ENCODE measurements at places on chromosomes 6 and 20.
A peak's percentile ranks its signal among the peaks of the same experiment; 100 is the strongest.

DNA sequence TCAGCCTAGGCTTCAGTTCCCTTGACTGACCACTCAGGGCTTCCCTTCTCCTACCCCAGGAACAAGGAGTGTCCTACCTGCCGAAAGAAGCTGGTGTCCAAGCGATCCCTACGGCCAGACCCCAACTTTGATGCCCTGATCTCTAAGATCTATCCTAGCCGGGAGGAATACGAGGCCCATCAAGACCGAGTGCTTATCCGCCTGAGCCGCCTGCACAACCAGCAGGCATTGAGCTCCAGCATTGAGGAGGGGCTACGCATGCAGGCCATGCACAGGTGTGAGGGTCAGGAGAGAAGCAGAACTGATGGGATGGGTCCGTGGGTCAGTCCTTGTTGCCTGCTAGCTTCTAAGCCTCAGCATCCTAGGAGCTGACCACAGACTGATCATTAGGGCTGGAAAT, 1.6 kb downstream of the RING1 start:
- DNase-seq = no peak

DNA sequence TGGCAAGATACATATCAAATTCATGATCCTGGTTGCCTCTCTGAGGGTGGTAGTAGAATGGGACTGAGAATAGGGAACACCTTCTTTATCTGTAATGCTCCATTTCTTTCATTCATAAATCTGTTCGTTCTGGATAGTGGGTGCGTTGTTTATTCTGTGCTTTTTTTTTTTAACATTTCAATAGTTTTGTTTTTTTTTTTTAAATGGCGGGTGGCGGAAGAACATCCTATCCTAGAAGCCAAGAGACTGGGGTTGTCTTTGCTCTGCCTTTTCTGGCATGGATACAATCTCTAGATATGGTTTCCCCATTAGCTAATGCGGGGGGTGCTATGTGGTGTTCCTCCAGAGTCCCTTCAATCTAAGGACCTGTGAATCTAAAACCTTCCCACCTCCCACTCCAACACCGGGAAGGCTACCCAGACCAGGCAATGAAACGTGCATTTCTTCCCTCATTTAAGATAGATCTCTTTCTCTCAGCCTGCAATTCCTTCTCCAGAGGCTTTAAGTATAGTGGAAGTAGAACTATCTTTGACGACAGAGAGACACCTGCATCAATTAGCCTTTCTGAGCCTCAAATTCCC, 883 bp upstream of the CCDC28A start:
- DNase-seq = no peak

DNA sequence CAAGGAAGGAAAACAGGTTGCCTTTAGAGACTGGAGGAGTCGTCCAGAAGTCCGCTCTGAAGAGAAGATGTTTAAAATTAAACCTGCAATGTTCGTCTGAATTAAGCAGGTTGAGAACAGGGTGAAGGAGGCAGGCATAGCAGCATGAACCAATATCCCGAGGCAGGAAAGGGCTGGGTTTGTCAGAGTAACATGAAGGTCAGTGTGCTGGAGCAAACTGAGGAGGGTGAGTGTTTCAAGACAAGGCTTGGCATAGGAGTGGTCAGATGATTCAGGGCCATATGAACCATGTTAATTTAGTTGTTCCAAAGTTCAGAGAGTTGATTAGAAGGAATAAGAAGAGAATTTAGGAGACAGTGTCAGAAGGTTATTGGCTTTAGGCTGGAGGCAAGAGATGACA, 93.3 kb downstream of the UTRN start:
- DNase-seq = no peak

DNA sequence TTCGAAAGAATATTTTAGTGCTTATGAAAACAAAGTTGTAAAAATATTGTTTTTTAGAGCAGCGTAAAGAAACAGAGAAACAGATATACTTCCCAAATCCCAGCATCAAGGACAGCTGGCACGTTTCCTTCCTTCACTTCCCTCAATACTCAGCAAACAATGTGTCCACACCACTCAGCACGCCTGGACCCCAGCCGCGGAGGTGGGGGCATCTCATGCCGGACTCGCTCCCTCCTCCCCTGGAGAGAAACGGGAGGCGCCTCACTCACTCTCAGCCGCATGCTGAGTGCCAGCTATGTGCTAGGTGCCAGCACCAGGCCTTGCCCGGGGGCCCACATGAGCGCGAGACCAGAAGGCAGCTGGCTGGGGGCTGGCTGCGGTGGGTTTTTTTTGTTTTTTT, 34.7 kb downstream of the SLC2A4RG start:
- no peak for DNase-seq

DNA sequence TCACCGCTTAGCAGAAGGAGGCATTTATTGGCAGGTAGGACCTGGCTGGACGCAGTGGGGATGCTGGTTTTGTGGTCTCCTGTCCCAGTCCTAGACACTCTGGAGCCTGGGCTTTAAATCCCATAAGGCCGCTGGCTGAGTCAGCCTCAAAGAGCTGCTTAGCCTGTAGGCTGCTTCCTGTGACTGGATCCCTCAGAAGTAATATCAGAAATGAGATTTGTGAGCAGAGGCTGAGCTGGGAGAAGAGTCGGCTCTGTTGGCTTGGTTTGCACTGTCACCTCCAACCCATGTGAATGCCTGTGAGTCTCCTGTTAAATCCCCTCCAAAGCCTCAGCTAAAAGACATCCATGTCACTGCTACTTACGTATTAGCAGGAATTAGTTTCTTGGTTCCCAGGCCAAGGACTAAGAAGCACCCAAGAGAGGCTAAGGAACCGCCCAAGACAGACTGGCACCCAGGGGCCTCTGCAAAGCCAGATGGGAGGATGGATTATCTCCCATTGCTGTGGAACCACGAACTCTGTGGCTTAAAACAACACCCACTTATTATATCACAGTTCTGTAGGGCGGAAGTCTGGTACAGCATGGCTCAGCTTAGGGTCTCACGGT, 289.4 kb downstream of the CDC5L start:
- DNase-seq = no peak

- no peak for DNase-seq
Observed at GRCh38 chr6:6494677-6495076, 93.8 kb upstream of the LY86 start.

- DNase-seq = no peak
Observed at GRCh38 chr6:134821397-134821796, 128.5 kb downstream of the ALDH8A1 start.

- no peak for DNase-seq
Observed at GRCh38 chr6:72826744-72827438, 205.0 kb downstream of the KCNQ5 start.

DNA sequence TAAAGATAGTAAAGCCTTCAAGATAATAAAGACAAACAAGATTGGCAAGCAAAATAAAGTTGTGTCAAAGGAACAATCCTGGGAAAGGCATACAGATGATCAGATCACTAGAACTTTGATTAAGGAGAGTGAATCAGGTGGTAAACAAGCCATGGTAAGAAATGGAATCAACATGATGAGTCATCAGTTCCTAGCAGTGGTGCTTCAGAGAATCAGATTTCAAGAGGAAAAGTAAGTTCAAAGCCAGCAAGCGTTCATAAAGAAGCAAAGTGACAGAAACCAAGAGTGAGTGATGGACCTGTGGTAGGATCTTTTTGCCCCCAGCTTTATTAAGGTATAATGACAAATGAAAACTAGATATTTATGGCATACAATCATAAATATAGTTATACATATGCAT, 340.4 kb downstream of the TPBG start:
- no peak for DNase-seq

DNA sequence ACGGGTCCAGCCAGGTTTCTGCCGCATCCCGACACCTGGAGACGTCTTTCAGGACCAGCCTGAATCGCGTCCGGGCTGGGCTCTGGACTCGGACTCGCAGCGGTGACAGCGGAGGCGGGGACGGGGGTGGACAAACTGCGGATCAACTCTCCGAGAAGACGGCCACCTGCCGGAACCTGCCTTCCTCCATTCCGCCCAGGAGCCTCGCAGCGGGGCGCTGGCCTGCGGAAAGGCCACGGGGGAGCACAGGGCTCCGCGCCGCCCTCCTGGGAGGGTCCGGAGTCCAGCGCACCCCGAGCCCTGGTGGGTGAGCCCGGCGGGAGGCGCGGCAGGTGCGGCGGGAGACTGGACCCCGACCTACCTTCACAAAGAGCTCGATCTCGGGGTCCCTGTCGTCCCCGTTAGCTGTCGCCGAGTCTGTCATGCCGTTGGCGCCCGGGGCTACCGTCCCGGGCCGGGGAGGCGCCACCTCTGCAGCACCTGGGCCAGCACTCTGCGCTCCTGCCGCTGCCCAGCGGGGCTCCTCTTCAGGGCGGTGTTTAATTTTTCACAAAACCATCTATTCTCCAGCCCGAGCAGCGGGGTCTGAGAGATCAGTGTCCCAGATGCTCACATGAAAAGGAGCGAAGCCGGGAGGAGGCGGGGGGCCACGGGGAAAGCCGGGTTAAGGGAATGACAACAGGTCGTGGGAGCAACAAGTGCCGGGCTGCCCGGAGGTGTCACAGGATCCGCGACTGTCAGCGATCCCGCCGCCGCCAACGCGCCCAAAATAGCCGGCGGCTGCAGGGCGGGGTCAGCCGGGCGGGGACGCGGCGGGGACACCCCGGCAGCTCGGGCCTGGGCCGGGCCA, at the start of gene CLIC5:
Gene CLIC5 (minus strand): TSS at position 742 of the 850 bp plus-strand sequence. CDS start 318 bp downstream, at position 424.
- peak; percentile 10 for DNase-seq

DNA sequence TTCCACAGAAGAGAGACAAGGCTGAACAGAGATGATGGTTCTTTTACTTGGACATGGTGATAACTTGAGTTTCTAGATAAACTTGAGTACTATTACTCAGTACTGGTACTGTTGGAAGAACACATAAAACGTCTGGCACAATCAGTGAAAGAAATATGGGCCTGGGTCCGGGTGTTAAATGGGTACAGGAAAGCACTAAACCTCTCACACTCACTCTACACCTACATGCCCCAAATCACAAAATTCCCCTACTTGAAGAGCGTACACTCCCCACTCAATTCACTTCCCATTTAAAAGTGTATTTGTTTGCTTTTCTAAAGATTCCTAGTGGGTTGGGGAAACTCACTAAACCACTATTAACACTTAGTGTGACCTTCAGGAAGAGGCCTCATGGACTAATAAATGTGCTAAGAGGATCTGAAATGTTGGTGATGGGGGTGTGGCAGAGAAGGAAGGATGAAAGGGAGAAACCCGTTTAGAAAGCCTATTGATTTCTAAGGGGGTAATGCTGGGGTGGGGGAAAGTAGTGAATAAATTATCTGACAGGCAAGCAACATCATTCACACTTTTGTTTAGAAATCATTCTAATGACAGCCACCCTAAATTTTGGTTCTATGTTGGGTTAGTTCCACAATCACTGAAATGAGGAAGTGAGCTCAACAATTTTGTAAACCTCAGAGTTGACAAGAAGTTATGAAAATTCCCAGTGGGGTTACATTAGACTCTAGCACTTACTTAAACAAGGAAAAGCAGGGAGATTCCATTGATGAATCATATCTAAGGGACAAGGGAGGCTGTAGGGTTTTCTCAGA, 222.6 kb upstream of the MARCKS start:
- no peak for DNase-seq

- DNase-seq = no peak
Observed at GRCh38 chr20:9027626-9028025, 41.3 kb upstream of the PLCB4 start.

- DNase-seq = no peak
Observed at GRCh38 chr6:43014434-43014909, 423 bp downstream of the KLHDC3 start.

- DNase-seq = no peak
Observed at GRCh38 chr6:144481527-144481926, 196.4 kb downstream of the UTRN start.

DNA sequence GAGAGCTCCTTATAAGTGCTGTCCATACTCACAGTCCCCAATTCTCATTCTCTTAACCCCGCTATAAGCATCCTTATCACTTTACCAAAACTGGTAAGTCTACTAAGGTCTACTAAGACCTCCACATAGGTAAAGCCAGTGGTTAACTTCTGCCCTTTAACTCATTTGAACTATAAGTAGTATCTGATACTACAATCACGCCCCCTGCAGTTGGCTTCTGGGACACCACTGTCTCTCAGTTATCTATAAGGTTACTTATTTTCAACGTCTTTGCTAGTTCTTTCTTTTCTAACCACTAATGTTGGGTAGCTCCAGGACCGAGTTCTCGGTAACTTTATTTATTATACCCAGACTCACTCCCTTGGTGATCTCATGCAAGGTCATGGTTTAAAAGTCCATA, 142.6 kb downstream of the ARHGAP18 start:
- DNase-seq = peak; percentile 40

GRCh38 chr6:106628658-106629102, 618 bp downstream of the RTN4IP1 start:
- no peak for DNase-seq

DNA sequence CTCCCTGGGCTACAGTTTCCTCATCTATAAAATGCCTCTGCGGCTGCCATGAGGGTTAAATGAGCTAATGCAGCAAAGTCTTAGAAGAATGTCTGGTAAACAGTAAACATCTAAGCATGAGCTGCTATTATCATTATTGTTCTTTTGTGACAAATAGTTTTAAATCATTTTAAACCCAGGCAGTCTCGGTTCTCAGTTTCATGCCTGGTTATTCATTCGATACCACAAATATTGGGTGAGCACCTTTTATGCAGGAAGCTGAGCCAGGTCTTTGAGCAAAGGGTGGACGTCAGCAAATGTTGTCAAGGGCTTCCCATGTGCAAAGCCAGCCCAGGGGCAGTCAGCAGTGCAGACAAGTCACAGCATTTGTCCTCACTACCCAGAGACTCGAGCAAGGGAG, 128.7 kb downstream of the NFATC2 start:
- DNase-seq = no peak

Data from activated T-cell treated with anti-CD3 and anti-CD28 coated beads, Interleukin-2, amount 50 U/mL, for 4 hours (primary cell).